ENCODE measurements at places on chromosomes 1 and 21. TPM values are rescaled to one million over a fixed set of nuclear protein-coding genes. Genes with fewer than 3 reads are reported as not detected.

DNA sequence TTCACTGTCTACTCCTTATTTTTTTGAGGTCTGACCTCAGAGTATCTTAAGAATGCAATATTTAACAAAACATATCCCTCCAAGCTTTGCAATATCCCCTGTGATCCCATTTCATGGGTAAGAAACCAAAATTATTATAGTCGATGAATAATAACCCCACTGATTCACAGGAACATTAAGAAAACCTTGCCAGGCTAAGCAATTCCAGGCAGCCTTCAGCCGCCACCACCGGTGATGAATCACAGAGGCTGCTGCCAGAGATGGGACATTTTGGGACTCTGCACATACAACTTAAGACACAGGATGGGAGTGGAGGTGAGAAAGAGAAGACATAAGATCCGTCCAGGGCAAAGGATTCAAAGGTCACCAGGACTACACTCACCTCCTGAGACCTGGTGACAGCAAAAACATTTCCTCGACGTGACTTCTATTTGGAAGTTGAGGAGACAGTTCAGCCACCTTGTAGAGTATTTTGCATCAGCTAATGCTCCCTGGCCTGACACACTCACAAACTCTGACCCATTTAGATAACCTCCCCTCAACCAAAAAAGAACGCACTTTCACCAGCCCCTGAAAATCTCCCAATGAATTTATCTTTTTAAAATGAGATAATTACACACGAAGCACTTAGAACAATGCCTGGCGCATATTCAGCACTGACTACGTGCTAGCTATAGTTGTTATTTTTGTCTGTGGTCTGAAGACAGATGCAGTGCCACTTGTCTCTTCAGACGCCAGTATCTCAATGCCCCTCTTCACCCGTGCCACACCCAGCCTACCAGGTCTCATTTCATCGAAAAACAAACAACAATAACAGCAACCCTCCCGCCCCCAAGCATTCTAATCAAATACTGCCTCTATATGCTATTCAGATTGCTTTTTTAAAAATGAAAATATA, 17.8 kb upstream of the OVAAL start:
- H3K27me3 ChIP-seq, result no peaks in the 10 kb centered on the region
- H3K4me1 ChIP-seq, result no peaks in the 10 kb centered on the region
- DNase-seq, result no peak
- H3K36me3 ChIP-seq, result no peaks in the 10 kb centered on the region

SNAP47 gene
- total RNA-seq, result 28.0 TPM

CELA3B gene
- total RNA-seq, result 0.42 TPM

DNA sequence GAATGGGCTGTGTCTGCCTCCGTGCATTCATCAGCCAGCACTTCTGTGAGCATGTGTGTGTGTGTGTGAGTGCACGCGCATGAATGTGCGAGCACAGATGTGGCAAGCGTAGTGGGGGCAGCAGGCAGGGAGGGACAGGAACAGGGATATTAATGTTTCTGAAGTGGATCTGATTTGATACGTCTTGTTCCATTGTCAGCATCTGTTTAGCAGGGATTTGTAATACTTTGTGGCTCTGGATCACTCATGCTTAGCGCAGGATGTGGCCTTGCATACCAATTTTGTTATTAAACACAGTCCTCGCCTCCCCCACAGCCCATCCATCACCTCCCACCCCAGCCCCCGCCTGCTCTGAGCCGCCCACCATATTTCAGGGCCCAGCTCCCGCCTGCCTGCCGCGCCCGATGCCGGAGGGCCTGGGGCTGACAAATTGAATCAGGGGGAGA, 52.4 kb downstream of the TMEM53 start:
- no peaks in the 10 kb centered on the region for H3K4me1 ChIP-seq
- H3K36me3 ChIP-seq, result no peaks in the 10 kb centered on the region
- H3K27me3 ChIP-seq, result peaks cover 8% of the 10 kb centered on the region
- no peak for DNase-seq

- H3K36me3 ChIP-seq, result no peaks in the 10 kb centered on the region
- no peak overlapping the region for H3K27ac ChIP-seq
- no peak for DNase-seq
- H3K4me1 ChIP-seq, result no peaks in the 10 kb centered on the region
- no peaks in the 10 kb centered on the region for H3K27me3 ChIP-seq
Measured at GRCh38 chr1:173017792-173018191, 32.9 kb downstream of the TNFSF18 start.

DNA sequence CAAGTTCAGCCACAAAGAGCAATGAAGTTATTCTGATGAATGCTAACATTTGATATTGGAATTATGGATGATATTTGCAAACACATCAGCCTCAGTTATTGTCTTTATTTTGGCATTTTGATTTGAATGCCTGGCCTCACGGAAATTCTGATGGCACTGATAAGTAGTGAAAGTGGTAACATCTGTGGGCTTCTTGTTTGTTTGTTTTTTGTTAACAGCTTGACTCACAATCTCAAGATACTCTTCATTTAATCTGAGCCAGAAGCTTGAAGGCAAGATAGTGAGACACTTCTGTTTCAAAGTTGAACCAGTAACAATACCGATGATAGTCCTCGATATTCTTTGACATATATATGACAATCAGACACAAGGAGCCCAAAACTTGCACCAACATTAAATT, 182.9 kb upstream of the NFIA start:
- no peaks in the 10 kb centered on the region for H3K27me3 ChIP-seq
- no peaks in the 10 kb centered on the region for H3K36me3 ChIP-seq
- DNase-seq, result no peak
- H3K27ac ChIP-seq, result no peak overlapping the region

DNA sequence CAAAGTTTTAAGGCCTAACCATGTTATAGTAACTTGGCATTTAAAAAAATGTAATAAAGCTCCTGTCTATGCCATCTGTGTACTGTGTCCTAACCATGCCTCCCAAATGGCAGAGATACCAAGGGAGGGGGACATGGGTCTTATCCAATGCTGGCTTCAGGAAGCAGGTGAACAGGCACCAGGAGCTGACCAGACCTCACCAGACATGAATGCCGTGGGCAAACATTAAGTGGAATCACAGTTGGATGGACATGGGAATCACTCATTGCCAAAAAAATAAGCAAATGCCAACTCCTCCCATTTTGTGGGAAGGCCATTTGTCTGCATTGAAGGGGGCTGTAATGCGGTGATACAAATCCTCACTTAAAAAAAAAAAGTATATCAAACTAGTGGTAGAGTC, 22.9 kb downstream of the PROX1 start:
- H3K27ac ChIP-seq, result no peak overlapping the region
- no peaks in the 10 kb centered on the region for H3K36me3 ChIP-seq
- DNase-seq, result no peak
- H3K4me1 ChIP-seq, result no peaks in the 10 kb centered on the region

UBE2J2 gene
- 43.1 TPM for total RNA-seq

Data from colonic mucosa (tissue), 4 donors.